HT1080 (cell line): ENCODE measurements at places on chromosomes 3 and 15.

GRCh38 chr3:124509884-124510283 lies 220.4 kb upstream of the UMPS start:
- DNase-seq: no peak

DNA sequence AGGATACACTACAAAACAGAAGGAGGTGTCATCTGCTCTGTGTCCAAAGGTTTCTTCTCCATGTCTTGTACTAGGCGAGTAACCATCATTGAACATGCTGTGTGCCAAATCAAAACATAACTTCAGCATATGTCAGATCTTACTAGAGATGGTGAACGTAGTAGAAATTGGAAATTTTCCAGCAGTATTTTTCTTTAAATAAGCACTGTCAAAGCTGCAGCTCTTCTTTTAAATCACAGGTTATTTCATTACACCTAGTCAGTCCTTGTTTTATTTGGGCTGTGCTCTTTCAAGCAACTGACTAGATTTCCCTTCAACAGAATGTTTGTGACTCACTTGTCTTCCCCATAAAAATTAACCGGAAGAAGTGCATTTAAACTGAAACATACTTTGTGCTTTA lies 46.5 kb downstream of the MSL2 start:
- peak; percentile 59 for DNase-seq

- no peak for DNase-seq
Measured at GRCh38 chr15:50496692-50497091, 49.8 kb downstream of the USP50 start.

DNA sequence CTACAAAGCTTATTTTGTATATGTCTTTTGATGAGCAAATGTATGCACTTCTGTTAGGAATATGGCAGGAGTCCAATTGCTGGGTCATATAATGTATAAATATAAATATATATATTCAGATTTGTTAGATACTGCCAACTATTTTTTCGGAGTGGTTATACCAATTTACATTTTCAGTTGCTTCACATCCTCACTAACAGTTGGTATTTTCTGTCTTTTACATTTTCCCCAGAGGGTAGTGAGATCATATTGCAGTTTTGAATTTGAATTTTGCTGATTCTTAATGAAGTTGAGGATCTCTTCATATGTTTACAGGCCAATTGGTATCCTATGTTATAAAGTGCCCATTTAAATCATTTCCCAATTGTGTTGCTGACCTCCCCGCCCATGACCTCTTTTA lies 139.0 kb upstream of the KCNMB2 start:
- no peak for DNase-seq

- DNase-seq: no peak
Measured at GRCh38 chr15:76345880-76346668, 9.5 kb downstream of the ISL2 start.

GRCh38 chr3:84946240-84946639 lies 12.5 kb upstream of the CADM2 start:
- DNase-seq: no peak

- DNase-seq: no peak
Measured at GRCh38 chr3:127260826-127261555, 26.9 kb downstream of the PRR20G start.

DNA sequence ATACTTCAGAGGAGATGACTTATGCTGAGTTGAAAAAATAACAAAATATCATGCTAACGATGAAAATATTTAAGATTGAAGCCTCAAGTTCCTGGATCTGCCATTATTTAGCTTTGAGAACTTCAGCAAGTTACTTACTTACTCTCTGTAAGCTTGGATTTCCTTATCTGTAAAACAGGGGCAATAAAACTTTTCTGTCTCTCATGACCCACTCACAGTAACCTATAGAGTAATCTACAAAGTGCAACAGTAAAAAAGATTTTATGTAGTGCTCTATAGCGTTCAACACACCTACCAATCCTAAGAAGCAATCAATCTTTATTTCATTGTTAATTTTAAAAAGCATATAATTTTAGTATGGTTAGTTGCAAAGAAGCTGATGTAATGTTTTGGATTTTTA lies 478.6 kb downstream of the ZIC1 start:
- DNase-seq: no peak

DNA sequence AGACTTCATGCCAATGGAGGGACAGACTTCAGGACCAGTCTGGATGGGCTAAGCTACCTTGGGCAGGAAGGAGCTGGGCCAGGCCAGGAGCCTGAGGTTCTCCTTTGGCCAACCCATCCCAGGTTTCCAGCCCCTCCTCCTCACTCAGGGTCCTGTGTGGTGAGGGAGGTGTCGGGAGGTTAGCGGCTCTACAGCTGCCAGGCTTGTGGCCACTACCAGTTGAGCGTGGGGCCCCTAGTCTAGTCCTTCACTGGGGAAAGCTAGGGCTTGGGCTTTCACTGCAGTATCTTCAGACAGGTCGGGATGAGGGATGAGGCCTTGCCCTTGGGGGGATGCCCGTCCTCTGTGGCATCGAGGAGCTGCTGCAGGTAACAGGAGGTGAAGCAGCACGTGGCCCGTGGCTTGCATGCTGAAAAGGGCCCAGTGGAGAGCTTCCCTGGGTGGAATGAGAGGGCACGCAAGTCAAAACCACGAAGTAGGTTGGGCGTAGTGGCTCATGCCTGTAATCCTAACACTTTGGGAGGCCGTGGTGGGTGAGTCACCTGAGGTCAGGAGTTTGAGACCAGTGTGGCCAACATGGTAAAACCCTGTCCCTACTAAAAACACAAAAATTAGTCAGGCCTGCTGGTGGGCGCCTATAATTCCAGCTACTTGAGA lies 8.5 kb upstream of the FANCD2 start:
- peak; percentile 80 for DNase-seq

GRCh38 chr3:141403576-141403975 lies 35.3 kb downstream of the ZBTB38 start:
- no peak for DNase-seq

DNA sequence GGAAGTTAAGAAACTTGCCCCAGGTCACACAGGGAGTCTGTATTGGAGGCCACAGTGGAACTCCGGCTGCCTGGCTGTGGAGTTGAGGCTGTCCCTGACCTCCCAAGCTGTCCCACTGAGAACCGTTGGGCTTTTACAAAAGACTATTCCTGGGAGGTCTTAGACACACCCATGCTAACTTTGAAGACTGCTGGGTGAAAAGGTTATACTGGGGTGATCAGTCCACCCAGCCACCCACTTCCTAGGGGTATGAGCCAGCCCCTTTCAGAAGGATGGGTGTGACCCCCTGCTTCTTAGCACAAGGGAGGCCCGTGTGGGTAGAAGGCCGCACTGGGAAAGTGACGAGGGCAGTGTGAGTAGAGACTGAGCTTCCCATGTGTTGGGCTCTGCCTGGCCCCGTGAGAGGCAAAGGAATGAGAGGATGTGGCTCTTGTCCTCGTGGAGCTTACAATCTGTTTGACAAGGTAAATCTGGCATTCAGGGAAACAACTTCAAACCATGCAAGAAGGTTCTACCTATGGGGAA lies 19.0 kb downstream of the MRAS start:
- DNase-seq: no peak

DNA sequence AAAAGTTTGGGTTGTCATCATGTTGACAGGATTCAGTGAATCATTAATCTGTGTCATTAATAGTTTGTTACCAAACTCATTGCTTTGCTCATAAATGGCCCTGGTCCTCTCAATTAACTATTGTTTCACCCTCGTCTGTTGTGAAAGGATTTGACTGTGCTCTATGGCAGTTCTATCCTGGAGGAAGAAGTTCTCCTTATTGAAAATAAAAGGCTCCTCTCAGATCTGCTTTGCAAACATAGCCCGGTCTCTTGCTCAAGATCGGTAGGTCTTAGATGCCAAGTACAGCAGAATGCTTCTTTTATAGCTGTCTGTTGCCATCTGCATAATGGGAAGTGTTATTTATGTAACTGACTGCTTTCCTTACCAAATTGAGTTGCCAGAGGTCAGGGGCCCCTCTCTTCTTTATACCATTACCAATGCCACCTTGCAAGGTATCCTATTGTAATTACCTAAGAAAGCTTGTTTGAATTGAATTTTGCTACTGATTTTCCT lies 146.5 kb downstream of the EBLN2 start:
- no peak for DNase-seq

- DNase-seq: peak; percentile 63
Measured at GRCh38 chr3:172315401-172316091, 132.7 kb downstream of the GHSR start.

GRCh38 chr3:56453011-56453410 lies 15.3 kb downstream of the ERC2 start:
- peak; percentile 34 for DNase-seq

- no peak for DNase-seq
Measured at GRCh38 chr15:71044006-71044405, 71.3 kb upstream of the THSD4 start.

DNA sequence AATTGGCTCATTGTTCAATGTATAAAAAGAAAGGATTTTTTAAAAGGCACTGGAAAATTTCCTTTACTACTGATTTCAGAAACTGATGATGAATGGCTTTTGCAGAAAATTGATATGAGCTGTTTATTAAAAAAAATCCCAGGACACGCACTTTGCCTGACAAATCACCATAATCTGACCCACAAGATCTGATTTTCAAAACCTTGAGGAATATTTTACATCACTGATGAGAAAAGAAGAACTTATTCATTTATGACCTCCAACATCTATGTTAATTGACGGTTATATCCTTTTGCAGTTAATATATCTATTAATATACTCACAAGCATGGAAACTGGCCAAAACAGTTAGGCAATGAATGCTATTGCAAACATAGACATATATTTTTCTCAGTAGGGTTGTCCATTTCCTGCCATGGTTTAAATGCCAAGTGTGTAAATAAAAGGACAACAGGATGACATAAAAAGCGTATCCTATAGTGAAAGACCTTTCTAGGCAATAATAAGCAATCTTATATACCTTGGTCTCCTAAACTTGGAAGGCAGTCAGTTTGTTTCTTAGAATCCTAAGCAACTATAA lies 109.7 kb upstream of the SLC7A14 start:
- no peak for DNase-seq

- DNase-seq: peak; percentile 43
Measured at GRCh38 chr3:161371441-161372320, at the start of gene SPTSSB. SPTSSB (minus strand) TSS chr3:161371517; CDS start chr3:161346323, 25,194 bp downstream.

- DNase-seq: no peak
Measured at GRCh38 chr3:136995652-136996051, 37.9 kb downstream of the IL20RB start.

- DNase-seq: peak; percentile 52
Measured at GRCh38 chr3:191985691-191986090, 524.7 kb downstream of the PYDC2 start.

DNA sequence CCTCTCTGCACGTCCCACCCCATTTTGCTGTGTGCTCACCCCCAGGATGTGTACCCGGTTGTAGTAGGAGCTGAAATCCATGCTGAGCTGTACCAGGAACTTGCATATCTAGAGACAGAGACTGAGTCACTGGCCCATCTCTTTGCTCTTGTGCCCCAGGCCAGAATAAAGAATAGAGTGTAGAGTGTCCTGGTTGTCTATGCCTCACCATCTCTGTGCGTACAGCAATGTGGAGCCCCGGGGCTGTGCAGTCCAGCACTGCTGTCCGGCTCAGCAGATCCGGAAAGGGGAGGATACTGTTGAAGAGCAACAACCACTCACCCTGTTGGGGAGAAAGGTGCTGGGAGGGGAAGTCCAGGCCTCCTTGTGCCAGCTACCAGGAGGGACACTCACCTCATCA lies 2.6 kb downstream of the DALRD3 start:
- no peak for DNase-seq

DNA sequence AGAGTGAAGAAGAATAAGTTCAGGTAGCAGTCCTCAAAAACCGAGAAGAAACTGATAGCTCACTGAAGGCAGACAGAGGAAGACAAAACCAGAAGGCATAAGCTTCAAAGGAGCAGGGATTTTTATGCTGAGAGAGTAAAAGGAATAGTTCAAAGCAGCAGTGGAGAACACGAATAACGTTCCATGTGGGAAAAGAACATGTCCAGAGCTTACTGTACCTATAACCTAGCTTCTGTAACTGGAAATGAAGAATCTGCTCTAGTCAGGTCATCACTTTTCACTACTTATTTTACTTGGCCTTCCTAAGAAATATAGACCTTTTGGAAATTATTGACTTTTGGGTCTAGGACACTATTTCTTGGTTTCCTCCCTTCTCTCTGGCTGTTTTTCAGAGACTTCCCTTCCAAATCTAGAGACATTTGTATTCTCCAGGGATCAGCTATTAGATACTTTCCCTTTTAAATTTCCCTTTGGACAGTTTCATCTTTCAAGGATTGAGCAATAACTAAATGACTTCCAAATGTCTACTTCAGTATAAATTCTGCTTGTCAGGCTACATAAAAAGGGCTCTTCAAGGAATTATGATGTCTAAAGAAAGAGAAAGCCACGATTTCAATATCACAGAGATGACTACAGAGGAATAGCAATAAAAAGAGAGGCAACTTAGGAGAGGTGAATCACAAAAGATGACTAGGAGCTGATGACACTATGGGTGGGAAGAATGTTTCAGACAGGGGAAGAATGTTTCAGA lies 46.7 kb downstream of the UBE3A start:
- DNase-seq: peak; percentile 76

- no peak for DNase-seq
Measured at GRCh38 chr3:152058856-152059255, 185.4 kb downstream of the SUCNR1 start.

- DNase-seq: no peak
Measured at GRCh38 chr3:128262457-128262856, 109.2 kb downstream of the EEFSEC start.

- no peak for DNase-seq
Measured at GRCh38 chr15:96029172-96029571, 301.3 kb upstream of the NR2F2 start.

GRCh38 chr3:128278761-128279600 lies 125.7 kb downstream of the EEFSEC start:
- DNase-seq: peak; percentile 67

- peak; percentile 82 for DNase-seq
Measured at GRCh38 chr3:151219056-151219455, 16.0 kb upstream of the GPR171 start.

GRCh38 chr15:40776537-40777141 lies 6.9 kb downstream of the C15orf62 start:
- DNase-seq: peak; percentile 68

GRCh38 chr15:23039917-23040281 lies 530 bp upstream of the TUBGCP5 start:
- no peak for DNase-seq

- peak; percentile 50 for DNase-seq
Measured at GRCh38 chr3:16026753-16027152, 147.7 kb upstream of the GALNT15 start.

- peak; percentile 57 for DNase-seq
Measured at GRCh38 chr15:47717036-47717612, at the start of gene SEMA6D. SEMA6D (plus strand) TSS chr15:47717505; CDS start chr15:47759799, 42,294 bp downstream.

- peak; percentile 34 for DNase-seq
Measured at GRCh38 chr3:188749010-188749617, 422.7 kb upstream of the TPRG1 start.

GRCh38 chr3:167732313-167733065 lies 2.2 kb downstream of the PDCD10 start:
- no peak for DNase-seq

DNA sequence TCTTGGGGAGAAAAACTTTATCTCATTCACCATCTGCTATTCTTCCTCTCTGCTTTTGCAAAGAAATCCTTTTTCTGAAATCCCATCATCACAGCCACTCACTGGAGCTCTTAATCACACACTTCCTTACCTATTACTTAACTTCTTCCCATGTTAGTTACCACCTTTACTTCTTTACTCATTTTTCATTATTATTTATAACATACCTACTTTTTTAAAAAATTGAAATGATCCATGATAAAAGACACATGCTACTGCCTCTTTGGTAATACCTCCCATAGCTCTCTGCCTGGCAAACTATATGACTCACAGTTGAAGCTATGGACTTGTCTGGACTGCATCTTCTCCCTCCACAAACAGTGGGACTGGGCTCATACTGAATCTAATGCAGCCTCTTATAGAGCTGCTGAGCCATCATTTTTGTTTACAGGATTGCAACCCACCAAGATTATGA lies 150.3 kb downstream of the TNIK start:
- peak; percentile 81 for DNase-seq
